ENCODE measurements at places on chromosomes 5 and 9.

DNA sequence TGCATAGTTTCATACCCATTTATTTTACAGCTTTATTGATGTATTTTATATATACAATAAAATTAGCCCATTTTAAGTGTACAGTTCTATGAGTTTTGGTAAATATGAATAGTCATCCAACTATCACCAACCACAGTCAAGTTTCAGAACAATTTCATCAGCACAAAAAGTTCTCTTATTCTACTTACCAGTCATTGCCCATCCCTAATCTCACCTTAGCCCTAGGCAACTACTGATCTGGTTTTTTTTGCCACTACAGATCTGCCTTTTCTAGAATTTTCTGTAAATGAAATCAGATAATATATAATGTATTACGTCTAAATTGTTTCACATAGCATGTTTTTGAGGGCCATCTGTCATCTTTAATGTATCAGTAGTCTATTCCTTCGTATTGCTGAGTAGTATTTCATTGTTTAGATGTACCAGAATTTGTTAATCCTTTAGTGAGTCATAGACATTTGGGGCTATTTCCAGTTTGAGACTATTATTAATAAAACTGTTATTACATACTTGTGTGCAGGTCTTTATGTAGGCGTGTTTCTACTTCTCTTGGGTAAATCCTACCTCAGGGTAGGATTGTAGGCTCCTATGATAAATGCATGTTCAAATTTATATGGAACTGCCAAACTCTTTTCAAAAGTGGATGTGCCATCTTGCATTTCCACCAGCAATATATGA lies 198.5 kb upstream of the ADAMTSL1 start:
- DNase-seq = no peak

GRCh38 chr9:117028103-117028858 lies 341.2 kb downstream of the TRIM32 start:
- no peak for DNase-seq

DNA sequence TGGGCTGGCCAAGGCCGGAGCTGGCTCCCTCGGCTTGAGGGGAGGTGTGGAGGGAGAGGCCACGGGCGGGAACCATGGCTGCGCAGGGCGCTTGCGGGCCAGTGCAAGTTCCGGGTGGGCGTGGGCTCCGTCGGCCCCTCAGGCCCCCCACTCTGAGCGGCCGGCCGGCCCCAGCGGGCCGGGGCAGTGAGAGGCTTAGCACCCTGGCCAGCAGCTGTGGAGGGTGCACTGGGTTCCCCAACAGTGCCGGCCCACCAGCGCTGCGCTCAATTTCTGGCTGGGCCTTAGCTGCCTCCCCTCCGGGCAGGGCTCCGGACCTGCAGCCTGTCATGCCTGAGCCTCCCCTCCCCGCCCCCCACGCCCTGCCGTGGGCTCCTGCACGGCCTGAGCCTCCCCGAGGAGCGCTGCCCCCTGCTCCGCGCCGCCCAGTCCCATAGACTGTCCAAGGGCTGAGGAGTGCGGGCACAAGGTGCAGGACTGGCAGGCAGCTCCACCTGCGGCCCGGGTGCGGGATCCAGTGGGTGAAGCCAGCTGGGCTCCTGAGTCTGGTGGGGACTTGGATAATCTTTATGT lies 184.2 kb downstream of the ATPSCKMT start:
- DNase-seq = no peak

- peak; percentile 8 for DNase-seq
Measured at GRCh38 chr5:111227801-111228200, 3.6 kb downstream of the CAMK4 start.

DNA sequence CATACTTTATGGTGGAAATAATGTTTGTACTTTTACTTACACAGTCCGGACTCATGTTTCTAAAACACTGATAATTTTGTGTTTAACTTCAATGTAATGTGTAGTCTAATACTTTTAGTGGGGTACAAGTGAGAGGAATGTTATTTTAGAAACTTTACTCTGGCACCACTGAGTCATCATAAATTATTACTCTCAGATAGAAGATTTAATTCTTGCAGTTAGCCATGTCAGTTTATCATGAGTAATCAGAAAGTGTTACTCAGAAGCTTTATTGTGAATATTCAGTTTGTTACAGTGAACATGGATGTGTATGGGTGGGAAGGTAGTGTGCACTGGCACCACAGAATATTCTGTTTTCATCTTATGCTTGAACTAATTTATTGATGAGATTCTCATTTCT lies 20.0 kb downstream of the OGN start:
- DNase-seq = no peak

GRCh38 chr5:945691-946551 lies 53.2 kb downstream of the TRIP13 start:
- DNase-seq = no peak

DNA sequence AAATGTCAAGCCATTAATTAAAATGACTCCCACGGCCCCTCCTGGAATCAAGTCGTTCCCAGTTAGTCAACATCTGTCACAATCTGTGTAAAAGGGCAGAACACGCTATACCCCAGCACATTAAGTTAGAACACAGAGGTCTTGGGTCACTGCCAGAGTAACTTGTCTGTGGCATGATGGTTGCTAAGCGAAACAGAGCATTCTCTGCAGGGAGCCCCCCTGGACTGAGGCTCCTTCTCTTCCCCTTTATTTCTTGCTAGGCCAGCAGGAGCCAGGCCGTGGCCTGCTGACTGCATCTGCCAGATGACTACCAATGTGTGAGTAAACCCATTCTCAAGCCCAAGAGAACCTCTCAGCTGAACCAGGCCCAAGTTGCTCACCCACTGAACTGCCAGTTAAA lies 51.9 kb upstream of the ZBED3 start:
- DNase-seq = no peak

- DNase-seq = no peak
Measured at GRCh38 chr9:74303945-74304344, 193.2 kb upstream of the RORB start.

DNA sequence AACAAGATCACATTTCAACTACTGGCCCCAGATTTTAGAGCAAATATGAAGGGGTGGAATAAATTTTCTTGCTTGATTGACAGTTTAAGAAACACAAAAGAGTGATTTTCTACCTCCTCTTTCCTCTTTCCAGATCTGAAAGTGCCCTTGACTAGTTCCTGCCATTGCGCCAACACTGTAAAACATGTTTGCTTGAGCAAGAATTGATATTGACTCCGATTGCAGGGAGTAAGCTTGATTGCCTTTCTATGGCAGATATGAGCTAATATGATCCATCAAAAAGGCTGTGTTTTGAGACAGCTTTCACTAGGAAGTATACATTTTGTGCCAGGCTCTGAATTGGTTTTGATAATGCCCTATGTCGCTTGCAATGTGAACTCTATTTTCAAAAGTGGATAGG lies 508.8 kb downstream of the SEMA5A start:
- no peak for DNase-seq

DNA sequence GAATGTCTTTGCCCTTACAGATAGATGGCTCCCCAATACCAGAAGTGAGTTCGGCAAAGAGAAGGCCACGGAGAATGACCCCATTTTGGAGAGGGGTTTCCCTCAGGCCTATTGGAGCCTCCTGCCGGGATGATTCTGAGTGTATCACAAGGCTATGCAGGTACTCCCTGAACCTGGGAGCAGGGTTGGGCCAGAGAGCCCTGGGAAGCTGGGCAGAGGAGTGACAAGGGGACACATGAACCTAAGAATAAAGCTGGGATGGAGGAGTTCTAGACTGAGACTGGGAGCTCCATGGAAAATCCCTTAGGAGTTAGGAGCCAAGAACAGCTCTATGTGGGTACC lies 433 bp downstream of the LEAP2 start:
- DNase-seq = no peak

DNA sequence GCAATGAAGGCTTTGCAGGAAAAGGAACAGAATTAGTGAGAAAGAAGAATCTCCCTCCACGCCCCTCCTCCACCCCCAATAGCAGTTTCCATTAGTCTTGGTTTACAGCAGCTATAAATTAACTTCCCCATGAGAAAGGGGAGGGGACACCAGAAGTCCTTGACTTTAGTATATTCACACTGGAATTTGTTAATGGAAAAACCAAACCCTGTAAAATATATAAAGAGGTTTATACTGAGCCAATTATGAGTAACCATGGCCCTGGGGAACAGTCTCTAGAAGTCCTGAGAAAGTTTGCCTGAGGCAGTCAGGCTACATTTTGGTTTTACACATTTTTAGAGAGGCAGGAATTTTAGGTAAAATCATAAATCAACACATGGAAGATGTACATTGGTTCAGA lies 88.5 kb downstream of the ALDH1A1 start:
- DNase-seq = no peak

- DNase-seq = no peak
Measured at GRCh38 chr9:134125413-134126095, 10.3 kb upstream of the WDR5 start.

DNA sequence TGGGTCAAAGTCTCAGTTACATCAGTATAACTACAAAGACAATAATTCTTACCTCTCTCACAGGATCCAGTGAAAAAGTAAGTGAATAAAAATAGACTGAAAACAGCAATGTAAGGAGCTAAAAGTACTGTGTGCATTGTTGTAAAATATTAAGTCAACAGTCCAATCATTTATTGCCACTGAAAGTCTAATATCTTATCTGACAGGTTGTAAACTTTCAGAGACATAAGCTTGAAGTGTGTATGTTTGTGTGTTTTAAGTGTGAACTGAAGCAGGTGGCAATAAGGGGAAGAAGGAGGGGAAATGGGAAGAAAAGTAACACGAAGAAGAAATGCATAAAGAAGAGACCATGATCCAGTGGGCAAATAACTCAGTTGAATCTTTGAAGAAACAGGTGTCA lies 229.7 kb upstream of the TAS2R1 start:
- no peak for DNase-seq

- no peak for DNase-seq
Measured at GRCh38 chr9:129609486-129610212, 11.3 kb downstream of the C9orf50 start.

- no peak for DNase-seq
Measured at GRCh38 chr5:24854350-24854749, 209.6 kb upstream of the CDH10 start.

- no peak for DNase-seq
Measured at GRCh38 chr5:32230356-32231099, 56.4 kb upstream of the GOLPH3 start.

- DNase-seq = no peak
Measured at GRCh38 chr5:54986269-54986654, 869 bp upstream of the ESM1 start.

DNA sequence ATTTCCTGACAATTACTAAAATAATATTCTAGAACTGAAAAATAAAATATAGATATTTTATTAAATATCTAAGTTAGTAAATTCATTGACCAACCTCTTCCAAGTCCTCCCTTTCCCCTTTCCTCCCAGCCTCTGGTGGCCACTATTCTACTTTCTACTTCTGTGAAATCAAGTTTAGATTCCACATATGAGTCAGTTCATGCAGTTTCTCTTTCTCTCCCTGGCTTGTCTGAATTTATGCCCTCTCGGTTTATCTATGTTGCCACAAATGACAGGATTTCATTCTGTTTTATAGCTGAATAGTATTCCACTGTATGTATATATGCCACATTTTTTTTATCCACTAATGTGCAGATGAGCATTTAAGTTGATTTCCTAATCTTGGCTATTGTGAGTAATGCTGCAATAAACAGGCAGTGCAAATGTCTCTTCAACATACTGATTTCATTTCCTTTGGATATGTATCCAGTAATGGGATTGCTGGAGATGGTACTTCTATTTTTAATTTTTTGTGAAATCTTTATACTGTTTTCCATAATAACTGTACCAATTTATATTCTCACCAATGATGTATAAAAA lies 52.3 kb downstream of the WDR36 start:
- no peak for DNase-seq

- DNase-seq = no peak
Measured at GRCh38 chr9:19642256-19642655, 146.6 kb downstream of the SLC24A2 start.

DNA sequence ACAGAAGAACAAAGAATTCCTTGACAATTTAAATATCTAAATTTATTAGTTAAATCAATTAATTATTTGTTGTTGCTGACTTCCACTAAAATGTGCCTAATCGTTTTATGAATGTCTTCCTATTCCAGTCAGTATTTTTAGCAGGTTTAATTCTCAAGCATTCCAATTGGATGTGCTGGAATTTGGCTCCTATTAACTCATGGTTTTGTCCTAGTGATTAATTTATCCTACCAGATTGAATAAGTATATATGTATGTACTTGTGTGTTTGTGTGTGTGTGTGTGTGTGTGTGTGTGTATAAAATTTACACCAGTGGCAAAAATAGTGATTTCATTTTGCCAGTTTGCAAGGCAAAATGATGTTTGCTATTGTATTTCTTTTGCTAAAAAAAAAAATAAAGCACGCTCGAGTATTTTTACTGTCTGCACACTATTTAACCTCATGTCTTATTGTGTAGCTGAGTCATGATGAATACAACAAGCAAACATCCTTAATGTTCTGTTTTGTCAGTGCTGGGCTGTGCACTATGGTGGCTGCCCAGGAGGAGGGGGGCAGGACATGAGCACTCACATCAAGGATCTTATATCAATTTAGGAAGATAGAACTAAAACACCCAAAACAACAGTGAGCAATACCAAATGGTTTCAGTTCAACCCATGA lies 375.5 kb downstream of the PDE4D start:
- peak; percentile 50 for DNase-seq

DNA sequence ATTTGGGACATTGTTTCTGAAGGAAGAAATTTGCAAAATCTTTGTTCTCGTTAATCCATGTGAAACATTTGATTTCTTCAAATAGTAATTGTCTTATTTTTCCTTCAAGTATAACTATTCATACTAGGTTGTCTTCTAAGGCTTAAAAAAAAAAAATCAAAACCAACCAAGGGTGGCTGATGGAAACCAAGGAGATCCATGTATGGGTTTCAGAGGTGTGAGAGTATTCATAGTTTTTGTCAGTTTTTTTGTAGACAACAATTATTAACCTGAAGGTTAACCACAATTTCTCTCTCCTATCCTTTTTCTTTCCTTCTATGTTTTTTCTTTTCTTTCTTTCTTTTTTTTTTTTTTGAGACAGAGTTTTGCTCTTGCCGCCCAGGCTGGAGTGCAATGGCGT lies 35.4 kb downstream of the KDM4C start:
- DNase-seq = no peak

- no peak for DNase-seq
Measured at GRCh38 chr9:7816021-7816420, 16.4 kb upstream of the DMAC1 start.

DNA sequence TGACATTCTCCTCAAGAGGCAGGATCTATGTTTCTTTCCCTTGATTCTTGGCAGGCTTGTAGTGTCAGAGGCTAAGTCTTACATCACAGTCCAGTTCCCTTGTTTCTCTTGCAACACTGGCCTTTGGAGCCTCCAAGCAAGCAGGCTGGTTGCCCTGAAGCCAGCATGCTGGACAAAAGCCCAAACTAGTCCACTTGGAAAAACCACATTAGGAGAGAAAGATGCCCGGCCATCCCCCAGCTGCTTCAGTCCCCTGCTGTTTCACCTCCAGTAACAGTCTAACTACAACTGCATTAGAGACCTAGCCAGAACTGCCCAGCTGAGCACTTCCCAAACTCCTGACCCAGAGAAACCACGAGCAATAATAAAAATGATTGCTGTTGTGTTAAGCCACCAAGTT lies 87.6 kb downstream of the ADAMTS6 start:
- DNase-seq = peak; percentile 62

DNA sequence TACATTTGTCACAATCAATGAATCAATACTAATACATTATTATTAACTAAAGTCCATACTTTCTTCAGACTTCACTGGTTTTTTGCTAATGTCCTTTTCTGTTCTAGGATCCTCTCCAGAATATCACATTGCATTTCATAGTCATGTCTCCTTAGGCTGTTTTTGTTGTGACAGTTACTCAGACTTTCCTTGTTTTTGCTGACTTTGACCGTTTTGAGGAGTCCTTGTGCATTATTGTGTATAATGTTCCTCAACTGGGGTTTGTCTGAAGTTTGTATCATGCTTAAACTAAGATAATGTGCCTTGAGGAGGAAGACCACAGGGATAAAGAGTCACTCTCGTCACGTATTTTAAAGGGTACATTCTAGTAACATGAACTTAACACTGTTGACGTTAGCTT lies 376.9 kb downstream of the NTRK2 start:
- DNase-seq = no peak
